ENCODE measurements at places on chromosomes 12 and 14.
A peak's percentile ranks its signal among the peaks of the same experiment; 100 is the strongest.

- DNase-seq, result peak; percentile 52
Measured at GRCh38 chr12:9051158-9051550, 61.8 kb downstream of the KLRG1 start.

GRCh38 chr12:69318225-69318624, 30.0 kb upstream of the LYZ start:
- DNase-seq, result no peak

DNA sequence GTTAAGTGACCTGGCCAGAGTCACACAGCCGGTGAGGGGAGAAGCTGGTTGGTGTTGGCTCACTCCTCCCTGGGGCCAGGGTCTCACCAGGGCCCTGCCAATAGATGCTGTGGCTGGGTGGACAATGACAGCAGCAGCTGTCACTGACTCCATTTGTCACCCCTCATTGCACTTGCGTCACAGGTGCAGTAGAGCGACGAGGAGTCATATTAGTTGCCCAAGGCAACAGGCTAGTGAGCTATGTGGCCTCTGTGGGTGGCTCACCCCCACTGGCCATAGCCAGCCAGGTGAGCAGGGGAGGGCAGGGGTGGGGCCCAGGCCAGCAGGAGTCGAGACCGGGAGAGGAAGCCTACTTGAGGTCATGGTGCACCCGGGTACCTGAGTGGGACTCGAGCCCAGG, 9.7 kb downstream of the SLC25A47 start:
- DNase-seq, result no peak

GRCh38 chr14:73753124-73753886, 39.1 kb upstream of the PNMA1 start:
- DNase-seq, result no peak

DNA sequence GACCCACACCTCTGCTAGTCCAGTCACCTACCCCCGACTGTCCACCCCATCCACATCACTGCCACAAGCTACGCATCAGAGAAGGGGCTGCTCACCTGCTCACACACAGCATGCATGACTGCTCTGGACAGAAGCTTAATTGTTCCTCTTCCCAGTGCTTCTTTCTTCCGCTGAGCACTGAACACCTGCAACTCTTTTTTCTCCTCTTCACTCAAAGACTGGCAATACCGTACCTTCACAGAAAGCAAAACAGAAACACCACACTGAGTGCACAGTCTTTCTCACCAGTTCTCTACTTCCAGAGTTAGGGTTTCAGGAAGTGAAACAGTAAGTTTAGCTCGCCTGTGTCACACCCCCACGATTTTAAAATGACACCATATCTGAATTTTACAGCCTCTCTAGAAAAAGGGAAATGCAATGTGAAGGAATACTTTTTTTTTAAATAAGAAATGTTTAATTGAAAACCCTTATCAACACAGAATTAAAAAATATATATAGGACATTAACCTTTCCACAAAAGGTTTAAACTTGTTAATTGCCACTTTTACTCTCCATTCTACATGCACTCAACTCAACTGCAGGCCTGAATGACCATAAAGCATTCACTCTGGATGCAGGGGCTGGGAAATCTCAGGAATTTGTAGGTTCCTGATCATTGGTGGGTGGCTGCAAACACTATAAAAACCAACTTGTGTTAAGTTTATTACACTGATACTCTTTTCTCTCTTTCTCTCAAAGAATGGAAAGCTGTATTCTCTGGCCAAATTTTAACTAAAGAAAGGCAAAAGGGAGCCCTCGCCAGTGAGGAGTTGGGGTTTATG, 120.0 kb downstream of the PRICKLE1 start:
- DNase-seq, result no peak

DNA sequence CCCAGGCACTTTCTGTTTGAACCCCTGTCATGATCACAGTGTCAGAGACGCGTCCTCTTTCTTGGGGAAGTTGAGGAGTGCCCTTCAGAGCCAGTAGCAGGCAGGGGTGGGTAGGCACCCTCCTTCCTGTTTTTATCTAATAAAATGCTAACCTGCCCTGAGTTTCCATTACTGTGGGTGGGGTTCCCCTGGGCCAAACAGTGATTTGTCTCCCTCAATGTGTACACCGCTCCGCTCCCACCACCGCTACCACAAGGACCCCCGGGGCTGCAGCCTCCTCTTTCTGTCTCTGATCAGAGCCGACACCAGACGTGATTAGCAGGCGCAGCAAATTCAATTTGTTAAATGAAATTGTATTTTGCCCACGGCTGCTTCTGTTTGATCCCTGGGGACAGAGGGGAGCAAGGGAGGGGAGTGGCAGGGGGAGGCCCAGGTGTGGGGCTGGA, 5.1 kb downstream of the SHMT2 start:
- no peak for DNase-seq

- DNase-seq, result no peak
Measured at GRCh38 chr14:25381498-25381897, 331.6 kb upstream of the STXBP6 start.

GRCh38 chr12:108302016-108302402, 37.1 kb downstream of the CMKLR1 start:
- no peak for DNase-seq

DNA sequence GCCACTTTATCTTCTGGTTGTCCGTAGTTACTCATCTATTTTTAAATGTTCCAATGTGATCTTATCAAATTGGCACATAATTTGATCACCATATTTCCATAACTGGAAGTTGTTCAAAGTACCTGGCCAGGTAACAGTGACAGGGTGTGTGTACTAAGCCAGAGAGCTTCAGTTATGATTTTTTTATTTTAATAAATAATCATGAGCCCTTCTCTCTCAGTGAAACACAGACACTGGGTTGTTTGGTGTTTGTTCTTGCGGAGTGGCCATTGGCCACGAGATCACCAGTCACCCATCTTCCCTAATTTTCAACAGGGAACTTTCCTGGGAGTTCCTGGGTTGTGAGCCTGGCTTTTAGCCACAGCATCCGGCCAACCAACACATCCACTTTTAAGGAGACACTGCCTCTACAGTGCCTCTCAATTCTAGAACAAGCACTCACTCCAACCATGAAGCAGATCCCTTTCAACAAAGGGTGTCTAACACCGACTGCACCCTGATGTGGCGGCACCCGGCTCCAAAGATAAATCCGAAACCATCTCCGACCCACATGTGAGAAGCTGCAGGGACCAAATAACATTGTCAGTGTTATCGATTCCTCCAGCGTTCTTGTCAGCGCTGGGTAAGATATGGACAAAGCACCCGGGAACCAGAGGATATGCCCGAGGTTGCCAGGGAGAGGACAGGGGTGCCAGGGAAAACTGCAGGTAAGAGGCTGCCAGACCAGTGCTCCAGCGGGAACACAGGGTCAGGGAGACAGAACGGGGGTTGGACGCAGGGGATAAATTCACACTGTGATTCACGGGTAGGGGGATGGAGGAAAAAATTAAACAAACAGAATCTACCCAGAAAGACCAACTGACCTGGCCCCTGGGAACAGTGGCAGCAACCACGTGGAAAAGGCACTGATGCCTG, 49.9 kb downstream of the FOXN3 start:
- DNase-seq, result no peak

GRCh38 chr12:94225947-94226630, 77.7 kb downstream of the PLXNC1 start:
- no peak for DNase-seq
